ENCODE measurements at places on chromosomes 1 and 21.

- DNase-seq: no peak
Observed at GRCh38 chr1:228371741-228372182, 34.9 kb downstream of the TRIM11 start.

DNA sequence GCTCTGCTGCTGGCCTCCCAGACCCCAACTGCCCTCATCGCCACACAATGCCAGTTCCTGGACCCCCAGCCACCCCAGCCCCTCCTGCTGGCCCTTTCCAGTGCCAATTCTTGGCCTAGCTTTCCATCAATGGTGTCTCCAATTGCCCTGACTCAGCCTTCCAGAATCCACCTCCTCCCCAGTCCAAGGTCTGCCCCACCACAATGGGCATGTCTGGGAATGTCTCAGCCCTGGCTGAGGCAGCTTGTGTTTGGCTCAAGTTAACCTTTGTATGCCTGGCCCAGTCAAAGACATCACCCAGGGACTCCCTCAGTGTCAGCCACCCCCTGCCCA is 16.4 kb downstream of the ALDH4A1 start:
- DNase-seq: no peak

- no peak for DNase-seq
Observed at GRCh38 chr1:10856176-10856683, 59.8 kb upstream of the CASZ1 start.

DNA sequence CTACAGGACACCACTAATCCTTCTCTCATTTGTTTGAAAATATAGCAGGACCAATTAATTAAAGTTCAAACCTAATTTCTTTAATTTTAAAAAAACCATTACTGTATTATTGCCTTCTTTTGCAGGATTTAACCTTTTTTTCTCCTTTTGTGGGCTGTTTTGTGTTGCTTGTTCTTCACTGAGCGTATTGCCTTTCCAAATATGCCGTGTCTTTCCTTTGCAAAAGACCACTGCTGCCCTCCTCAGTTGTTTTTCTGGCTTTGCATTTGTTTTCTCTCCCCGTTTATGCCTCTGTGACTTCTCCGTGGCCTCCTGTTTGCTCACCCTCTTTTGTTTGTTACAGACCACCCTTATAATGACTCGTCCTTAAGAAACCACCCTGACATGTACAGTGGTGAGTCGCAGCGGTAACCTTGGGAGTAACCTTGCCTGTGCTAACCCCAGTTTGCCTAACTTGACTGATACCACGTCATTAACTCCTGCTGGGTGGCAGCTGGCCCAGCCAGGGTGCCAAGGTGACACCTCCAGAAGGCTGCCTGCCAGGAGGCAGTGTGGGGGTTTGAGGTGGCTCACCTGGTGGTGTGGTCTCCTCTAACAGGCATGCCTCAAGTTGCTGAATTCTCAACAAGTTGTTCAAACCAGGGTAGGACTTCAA is 81.1 kb upstream of the CNTN2 start:
- no peak for DNase-seq

- DNase-seq: no peak
Observed at GRCh38 chr1:24727501-24728216, 17.6 kb upstream of the CLIC4 start.

- no peak for DNase-seq
Observed at GRCh38 chr1:19945914-19946313, 22.5 kb upstream of the PLA2G2E start.

GRCh38 chr1:209648346-209648745 is 3.9 kb downstream of the LAMB3 start:
- DNase-seq: no peak

DNA sequence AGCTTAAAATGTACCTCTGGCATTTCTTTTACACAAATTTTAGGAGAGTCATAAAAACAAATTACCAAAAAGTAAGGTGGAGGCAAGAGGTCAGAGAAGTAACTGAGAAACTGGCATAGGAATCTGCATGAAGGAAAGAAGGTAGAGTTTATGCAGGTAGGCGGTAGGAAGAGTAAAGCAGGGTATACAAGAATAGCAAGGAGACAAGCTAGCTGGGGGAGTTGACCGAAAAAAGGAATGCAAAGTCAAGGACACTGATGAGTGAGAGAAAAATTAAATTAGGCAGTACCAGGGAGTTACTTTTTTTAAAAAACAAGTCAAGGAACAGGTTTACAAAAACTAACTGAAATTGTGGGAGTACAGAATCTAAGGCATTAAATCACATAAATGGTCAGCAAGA is 56.0 kb downstream of the FOXJ3 start:
- no peak for DNase-seq

DNA sequence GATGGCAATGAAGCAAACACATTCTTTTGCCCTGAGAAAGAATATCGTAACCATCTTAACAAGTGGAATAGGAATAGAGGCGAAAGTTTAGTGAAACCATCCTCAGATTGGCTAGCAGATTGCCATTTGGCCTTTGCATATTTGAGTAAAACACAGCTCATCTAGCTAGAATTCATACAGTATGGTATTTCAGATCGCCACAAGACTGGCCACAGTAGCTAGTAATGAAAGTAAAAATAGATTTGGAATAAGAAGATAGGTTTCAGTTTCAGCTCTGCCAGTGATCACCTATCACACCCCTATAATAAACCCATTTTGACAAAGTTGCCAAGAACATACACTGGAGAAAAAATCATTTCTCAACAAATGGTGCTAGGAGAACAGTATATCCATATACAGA is 294.9 kb downstream of the LRRIQ3 start:
- no peak for DNase-seq

- DNase-seq: no peak
Observed at GRCh38 chr1:93807311-93807930, 71.6 kb downstream of the DNTTIP2 start.

DNA sequence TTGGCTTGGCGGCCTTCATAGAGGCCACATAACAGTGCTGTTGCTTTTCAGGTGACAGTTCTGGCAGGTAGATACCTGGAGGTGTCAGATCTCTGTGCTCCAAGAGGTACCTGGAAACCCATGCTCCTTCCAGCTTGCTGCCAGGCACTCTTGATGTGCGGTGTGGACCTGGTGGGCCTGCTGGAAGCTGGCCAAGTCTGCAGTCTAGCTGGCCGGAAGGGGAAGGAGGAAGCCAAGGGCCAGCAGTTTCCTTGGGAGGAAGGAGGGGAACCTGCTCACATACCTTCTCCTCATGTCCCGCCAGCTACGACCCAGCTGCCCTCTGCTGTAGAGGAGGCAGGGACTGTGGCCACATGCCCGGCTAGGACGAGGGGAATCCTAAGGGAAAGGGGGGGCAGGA is 166.4 kb upstream of the AJAP1 start:
- DNase-seq: no peak

DNA sequence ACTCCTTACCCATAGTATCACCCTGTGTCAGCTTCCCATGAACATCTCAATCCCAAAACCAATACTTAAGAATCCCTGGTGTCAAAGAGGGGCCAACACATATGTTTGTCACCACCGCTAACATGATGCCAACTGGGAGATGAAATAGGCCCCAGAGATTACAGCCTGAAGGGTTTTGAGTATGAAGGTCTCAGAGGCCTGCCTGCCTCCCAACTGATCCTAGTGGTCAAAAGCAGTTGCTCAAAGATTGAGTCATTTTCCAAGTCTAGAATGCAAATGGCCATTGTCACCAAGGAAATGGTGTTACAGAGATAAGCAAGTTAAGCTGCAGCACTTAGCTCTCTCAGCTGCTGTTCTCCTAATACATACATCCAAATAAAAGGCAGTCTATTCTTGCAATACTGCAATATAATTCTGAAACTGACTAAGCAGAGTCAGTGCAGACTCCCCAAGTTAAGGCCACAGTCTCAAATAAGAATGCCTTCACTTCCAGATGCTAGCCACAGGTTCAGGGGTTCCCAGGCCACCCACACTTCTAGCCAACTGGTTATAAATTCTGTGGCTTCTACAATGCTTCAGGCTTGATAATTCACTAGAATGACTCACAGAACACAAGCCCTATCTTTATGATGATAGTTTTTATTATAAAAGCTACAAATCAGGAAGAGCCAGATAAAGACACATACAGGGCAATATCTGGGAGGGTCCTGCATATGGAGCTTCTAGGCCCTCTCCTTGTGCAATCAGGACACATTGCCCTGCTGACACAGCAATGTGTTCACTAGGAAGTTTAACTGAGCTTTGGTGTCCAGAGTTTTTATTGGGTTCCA is 18.7 kb downstream of the DUSP10 start:
- no peak for DNase-seq

- DNase-seq: no peak
Observed at GRCh38 chr1:207987164-207987563, 76.2 kb upstream of the CD34 start.

DNA sequence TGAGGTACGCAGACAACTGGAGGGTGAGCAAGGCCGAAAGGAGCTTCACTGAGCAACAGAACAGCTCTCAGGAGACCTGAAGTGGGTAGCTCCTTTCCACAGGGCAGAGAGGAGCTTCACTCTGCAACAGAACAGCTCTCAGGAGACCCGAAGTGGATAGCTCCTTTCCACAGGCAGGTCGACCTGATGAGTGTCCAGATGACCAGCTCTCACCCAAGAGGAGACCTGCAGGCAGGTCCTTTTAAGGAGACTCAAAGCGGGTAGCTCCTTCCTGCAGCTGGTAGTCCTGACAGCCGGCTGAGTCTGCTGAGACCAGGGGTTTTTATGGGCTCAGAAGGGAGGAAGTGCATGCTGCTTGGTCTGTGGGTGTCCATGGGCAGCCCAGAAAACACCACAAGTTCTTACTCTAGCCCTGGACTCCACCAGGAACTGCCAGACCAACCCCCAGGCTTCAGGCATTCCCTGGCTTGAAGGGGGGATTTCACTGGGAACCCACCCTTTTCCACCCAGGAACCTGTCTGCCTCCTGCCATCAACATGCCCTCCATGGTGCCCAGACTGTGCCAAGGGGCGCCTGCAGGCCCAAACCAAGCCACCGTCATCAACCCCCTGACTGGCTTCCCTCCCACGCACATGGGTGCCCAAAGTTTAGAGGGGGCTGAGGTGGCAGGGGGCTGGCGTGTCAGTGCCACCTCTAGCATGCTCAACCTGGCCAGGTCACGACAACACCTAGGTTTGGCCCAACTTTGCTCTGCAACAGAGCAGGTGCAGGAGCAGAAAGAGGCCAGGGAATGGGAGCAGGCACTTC is 43.6 kb downstream of the ZBTB8OS start:
- no peak for DNase-seq

- DNase-seq: no peak
Observed at GRCh38 chr1:113053344-113054126, 19.5 kb upstream of the LRIG2 start.
